RCC 7860 (cell line): ENCODE measurements at places on chromosomes 13 and 19.

DNA sequence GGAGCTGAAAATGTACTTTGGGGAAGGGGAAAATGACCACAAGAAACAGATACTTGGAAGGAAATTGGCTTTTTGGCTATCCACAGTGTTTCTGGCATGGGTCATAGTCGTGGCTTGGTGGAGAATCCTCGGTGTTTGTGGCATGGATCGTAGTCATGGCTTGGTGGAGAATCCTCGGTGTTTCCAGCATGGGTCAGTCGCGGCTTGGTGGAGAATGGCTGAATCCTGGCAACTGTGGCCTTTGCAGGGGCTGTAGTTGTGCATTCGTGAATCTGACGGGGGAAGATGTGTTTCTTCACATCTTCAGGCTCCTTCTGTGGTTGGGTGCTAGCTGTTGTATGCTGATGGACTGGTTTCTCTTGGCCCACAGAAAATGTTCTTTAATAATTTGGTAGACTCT, 61.7 kb upstream of the MCF2L start:
- no peak for DNase-seq

DNA sequence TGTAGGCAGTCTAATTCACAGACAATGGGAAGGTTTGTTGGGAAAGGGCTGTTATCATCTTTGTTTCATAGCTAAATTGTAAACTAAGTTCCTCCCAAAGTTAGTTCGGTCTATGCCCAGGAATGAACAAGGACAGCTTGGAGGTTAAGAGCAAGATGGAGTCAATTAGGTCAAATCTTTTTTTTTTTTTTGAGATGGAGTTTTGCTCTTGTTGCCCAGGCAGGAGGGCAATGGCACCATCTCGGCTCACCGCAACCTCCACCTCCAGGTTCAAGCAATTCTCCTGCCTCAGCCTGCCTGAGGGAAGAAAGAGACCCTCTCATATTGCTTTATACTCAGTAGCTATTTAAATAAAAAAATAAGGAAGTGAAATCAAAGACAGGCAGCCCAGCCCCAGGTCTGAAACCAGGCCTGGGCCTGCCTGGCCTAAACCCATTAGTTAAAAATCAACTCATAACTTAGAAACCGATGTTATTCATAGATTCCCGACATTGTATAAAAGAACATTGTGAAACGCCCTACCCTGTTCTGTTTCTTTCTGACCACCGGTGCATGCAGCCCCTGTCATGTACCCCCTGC, 297.4 kb upstream of the SGCG start:
- DNase-seq: peak; percentile 20

GRCh38 chr13:77387607-77388200, 60.8 kb upstream of the MYCBP2 start:
- no peak for DNase-seq

- DNase-seq: no peak
Measured at GRCh38 chr19:14053500-14053899, 8.4 kb downstream of the PALM3 start.

DNA sequence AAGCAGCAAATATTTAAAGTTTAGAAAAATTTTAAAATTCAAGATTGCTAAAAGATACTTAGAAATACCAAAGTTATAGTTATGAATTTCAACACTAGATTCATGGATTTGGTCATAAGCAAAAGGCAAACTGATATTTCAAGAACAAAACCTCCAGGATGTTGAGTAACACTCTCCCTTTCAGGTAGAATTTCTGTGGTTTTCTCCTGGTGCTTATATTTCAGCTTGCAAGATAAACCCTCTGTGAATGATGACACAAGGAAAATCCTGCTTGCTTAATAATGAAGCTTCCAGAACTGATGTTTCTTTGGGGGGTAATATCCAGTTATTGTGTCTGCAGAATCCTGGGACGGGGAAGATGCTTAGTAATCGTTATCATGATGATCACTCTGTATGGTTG, 320.3 kb upstream of the EDNRB start:
- DNase-seq: no peak

GRCh38 chr19:38690832-38691231, 43.4 kb downstream of the ACTN4 start:
- no peak for DNase-seq

GRCh38 chr13:48561466-48562235, 28.8 kb upstream of the RCBTB2 start:
- no peak for DNase-seq

DNA sequence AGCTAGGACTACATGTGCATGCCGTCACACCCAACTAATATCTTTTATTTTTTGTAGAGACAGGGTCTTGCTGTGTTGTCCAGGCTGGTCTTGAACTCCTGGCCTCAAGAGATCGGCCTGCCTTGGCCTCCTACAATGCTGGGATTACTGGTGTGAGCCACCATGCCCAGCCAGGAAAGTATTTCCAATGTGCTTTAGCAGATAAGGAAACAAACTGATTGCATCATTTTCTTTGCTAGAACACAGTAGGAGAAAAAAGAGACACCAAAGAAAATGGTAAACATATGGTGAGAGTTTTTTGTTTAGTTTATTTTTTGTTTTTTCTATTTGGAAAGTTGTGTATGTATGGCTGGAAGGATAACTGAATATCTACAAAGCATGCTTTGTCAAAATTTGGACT, 46.9 kb upstream of the AKAP11 start:
- DNase-seq: no peak

DNA sequence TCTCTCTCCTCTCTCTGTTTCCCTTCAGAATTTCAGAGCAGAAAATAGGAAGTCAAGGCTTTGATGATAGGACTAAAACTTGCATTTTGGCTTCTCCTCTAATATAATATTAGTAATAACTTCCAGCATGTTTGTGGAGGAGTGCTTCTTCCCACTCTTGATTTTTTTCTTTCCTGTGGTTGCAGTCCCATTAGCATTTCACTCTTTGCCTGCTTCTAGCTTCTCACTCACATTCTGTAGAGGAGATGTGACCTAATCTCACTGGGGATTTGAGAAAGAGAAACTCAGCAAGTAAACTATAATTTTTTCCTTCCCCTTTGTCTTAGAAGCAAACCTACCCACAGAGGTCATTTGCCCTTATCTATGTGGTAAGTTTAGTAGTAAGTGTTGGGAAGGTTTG, 169.4 kb upstream of the HTR2A start:
- no peak for DNase-seq

DNA sequence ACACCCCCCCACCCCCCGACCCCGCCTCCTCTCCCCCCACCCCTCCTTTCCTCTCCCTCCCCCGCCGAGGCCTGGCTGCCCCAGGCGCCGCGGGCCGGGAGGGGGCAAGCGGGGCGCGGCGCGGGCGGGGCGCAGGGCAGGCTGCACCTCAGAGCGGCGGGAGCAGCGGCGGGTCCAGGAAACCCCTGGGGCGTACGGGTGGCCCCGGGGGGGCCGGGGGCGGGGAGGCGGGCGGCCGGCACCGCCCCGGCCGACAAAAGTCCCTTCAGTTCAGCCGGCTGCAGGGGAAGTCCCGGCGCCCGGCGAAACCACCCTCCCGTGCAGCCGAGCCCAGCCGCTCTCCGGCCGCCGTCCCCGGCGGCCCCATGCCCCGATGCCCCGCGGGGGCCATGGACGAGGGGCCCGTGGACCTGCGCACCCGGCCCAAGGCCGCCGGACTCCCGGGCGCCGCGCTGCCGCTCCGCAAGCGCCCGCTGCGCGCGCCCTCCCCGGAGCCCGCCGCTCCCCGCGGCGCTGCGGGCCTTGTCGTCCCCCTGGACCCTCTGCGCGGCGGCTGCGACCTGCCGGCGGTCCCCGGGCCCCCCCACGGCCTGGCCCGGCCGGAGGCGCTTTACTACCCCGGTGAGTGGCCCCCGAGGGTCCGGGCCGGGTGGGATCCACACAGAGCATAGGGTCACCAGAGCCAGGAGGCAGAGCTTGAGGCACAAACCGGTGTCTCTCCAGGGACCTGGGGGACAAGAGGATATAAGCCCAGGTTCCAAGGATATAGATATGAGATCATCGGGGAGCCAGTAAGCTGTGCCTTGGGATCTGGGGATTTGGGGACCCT, at the start of gene BCL3:
BCL3 (plus strand) TSS at position 283 of the 829 bp plus-strand sequence; CDS start at position 366, 83 bp downstream.
- peak; percentile 40 for DNase-seq

DNA sequence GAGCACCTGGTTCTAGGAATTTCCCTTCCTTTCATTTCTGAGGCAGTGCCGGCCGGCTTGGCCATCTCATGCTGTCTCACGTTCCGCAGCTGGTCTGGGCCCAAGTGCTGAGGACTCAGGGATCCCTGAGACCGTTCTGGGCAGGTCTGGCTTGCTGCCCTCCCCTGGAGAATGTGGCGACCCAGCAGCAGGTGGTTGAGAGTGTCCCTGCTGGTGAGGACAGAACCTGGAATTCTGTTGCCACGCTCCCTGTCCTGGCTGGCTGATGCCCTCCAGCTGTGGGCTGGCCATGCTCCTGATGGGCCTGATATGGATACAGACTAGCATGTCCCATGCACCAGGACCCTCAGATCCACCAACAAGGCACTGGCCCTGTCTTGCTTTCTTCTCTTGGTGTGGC, 114.0 kb upstream of the C1QTNF9B start:
- DNase-seq: no peak

- no peak for DNase-seq
Measured at GRCh38 chr19:34220472-34221063, 33.8 kb upstream of the GARRE1 start.

DNA sequence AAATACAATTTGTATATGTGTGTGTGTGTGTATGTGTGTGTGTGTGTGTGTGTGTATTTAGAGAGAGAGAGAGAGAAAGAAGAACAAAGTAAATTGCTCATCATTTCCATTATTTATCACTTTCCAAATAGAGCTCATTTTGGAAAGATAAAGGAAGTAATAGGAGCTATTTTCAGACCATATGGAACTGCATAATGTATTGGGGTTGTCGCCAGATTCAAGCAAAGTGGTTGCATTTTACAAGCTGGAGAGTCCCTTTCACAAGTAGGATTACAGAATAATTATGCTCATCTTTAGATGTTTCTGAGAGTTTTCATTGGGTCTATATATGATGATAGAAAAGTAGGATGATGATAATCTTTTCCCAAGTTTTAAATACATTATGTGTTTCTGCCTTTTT, 842.7 kb upstream of the SLC10A2 start:
- no peak for DNase-seq

DNA sequence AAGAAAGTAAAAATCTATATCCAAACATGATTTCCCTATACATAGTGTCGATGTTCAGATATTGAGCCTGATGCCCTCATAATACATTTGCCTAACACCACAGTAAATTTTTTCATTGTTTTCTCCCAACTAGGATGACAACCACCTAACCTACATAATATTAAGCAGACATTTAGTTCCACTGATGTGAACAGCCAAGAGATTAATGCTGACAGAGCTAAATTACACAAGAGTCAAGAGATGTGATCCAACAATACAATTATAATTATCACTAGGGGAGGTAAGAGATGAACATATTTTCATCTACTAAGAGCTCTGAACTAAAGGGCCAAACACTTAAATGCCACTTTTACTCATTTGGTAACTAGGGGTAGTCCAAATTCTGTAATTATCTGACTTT, 145.9 kb downstream of the DACH1 start:
- no peak for DNase-seq

- no peak for DNase-seq
Measured at GRCh38 chr13:75547917-75548316, 1.7 kb upstream of the UCHL3 start.

DNA sequence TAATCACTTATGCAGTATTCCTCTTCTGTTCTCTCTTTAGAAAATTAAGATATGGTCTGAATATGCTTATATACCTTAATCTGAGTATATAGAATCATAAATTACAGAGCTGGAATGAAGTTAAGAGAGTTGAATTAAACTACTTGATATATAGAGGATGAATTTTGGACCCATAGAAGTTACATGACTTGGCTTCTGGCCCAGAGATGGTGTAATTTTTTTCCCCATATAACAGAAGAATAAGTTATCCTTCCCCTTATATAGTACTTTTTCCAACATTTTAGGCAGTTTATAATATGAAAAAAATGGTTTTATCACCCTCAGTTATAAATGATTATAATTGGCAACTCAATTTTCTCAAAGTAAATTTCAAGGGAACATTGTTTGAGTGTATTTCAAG, 616.3 kb downstream of the TBC1D4 start:
- no peak for DNase-seq

DNA sequence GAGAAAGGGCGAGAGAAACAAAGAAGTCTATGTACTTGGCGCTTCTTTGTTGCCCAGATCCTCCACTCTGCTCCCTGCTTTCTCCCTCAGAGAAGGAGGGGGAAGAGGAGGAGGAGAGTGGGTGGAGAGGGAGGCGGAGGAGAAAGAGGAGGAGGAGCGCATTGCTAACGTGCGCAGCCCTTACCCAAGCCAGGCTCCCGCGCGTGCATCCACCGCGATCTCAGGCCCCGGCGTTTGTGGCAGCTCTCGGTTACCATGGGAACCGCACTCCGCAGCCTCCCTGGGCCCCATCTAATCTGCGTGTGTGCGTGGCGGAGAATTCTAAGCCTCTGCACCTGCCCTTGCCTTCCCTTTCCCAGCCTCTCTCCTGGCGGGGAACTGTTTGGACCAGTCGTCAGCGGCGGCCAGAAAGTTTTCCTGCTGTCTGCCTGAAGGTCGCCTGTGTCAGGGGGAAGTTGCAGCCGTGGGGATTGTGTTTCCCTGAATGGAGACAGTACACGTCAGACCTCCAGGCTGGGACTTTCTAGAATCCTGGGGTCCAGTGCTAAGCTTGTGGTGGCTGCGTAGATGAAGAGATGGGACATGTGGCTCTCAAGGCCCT, at the start of gene ERICH6B:
ERICH6B (minus strand) TSS at position 239 of the 601 bp plus-strand sequence. CDS start 18,734 bp downstream, outside the sequence.
- DNase-seq: no peak

DNA sequence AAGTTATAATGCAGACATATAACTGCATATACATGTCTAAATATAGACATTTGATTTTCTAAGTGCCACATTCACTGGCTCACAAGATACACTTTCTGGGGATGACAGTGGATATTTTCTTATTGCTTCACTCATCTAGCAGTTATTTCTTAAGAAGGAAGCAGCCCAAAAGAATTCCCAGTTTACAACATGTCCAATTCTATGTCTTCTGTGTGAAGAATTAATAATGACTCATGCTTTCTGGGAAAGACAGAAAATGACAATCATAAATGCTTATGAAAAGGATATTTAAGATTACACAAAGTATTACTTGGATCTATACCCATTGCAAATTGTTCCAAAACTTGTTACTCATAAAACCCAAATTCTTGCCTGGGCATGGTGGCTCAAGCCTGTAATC, 543.4 kb downstream of the SUCLA2 start:
- DNase-seq: no peak

GRCh38 chr13:114203536-114203935, 24.5 kb downstream of the CFAP97D2 start:
- DNase-seq: no peak

DNA sequence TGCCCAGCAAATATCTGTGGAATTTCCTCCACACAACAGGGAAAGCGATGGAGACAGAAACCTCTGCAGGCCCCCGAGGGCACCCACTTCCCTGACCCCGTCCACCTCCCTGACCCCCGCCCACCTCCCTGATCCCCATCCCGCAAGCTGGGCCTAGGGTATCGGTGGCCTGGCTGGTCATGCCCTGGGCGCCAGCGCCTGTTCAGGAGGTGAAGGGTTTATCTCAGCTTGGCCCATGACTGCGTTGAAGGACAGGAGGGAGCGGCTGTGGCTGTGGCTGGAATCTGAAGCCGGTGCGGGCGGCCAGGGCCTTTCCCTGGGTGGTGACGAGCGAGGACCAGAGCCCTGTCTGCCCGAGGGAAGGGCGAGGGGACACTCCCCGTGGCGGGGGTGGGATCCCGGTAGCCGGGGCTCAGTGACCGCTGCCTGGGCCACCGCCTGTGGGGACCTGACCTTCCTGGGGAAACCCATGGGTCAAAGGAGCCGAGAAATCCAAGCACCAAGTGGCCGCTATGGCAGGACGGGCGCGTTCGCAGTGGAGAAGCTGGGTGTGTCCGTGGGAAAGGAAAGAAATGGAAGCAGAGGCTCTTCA, 20.7 kb downstream of the GAS6 start:
- DNase-seq: no peak
